Fibroblast of villous mesenchyme (primary cell): ENCODE measurements at places on chromosomes 12 and 14. TPM values are rescaled to one million over a fixed set of nuclear protein-coding genes. Genes with fewer than 3 reads are reported as not detected.

DNA sequence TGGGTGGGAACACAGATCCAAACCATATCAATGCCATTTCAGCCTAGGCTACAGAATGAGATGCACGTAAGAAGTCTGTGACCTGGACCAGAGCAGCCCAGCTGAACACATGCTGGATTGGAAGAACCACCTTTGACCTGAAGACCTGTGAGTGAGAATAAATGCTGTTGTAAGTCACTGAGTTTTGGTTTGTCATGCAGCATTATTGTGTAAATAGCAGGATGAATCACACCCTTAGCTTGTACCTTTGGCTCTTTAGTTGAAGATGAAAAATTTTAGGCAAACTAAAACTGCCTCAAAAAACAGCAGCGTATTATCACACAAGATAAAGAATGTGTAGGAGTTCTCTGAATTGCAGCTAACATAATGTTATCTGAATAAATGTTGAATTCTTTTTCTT, 199.4 kb upstream of the LRIG3 start:
- peak; percentile 72 for DNase-seq

- DNase-seq: no peak
Observed at GRCh38 chr14:30958555-30959407, 66.7 kb upstream of the AP4S1 start.

GRCh38 chr14:65661865-65662264, 249.3 kb downstream of the FUT8 start:
- DNase-seq: no peak

RPGRIP1 gene
- total RNA-seq: under 0.01 TPM in 1 of 2 replicates, not detected in the other

CCDC92 gene
- 8.2 and 10.0 TPM in 2 replicates for total RNA-seq

DNA sequence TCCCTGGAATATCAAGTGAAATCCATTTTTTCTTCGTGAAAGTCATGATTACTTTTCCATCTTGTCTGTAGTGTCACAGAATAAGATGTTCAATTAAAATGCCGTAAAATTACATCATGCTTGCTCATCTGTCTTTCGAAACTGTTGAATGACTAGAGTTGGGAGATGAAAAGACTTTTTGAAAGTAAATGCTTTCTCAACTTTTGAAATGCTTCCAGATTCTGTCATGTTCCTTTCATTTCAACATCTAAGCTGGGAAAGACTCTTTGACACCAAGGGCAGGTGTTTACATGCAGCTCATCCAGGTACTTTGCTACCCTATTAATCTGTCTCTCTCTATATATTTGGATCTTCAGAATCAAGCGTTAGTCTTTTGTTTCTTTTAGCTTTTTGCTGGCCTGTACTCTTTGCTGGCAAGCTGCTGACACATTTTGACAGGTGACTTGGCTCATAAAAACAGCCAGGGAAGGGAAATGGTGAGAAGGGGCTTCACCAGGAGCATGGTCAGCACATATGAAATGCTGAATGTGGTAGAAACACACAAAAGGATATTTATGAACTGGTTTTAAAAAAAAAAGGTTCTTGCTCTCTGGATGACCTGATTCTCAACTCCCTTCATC, 77.0 kb upstream of the METAP2 start:
- DNase-seq: peak; percentile 55

DNA sequence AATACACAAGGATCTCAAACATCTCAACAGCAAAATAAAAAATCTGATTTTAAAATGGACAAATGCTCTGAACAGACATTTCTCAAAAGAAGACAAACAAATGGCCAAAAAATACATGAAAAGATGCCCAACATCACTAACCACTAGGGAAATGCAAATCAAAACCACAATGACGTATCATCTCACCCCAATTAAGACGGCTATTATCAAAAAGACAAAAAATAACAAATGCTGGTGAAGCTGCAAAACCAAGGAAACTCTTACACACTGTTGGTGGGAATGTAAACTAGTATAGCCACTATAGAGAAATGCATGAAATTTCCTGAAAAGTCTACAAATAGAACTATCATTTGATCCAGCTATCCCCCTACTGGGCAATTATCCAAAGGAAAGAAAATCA, 145.0 kb downstream of the BTG1 start:
- no peak for DNase-seq

- no peak for DNase-seq
Observed at GRCh38 chr14:29444805-29445204, 482.8 kb downstream of the PRKD1 start.

GRCh38 chr12:6818222-6818621, 3.4 kb upstream of the GPR162 start:
- no peak for DNase-seq

DNA sequence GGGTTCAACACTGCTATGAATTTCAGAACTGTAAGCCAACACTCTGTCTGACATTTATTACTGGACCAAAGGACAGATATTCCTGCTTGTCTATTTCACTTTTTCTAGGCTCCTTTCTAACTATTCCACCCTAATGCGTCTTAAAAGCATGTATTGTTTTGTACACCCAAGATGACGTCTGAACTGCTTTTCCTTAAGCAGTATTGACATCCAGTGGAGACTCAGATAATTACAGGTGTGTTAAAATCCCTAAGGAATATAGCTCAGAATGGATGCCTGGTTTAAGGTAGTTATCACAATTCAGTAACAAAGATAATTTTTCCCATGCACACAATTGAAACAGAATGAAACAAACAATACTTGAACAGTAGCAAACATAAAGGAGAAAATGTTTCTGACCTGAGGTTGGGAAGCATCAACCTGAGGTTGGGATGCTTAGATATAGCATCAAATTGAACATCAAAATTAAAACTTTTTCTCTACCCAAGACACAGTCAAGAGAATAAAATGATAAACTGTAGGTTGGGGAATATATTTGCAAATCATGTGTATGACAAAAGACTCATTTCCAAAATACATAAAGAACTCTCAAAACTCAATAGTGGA, 93.7 kb upstream of the PTPRR start:
- DNase-seq: peak; percentile 47

- no peak for DNase-seq
Observed at GRCh38 chr14:68610251-68610793, 182.5 kb downstream of the ZFP36L1 start.

GRCh38 chr12:47652521-47653234, 53.2 kb downstream of the RPAP3 start:
- peak; percentile 16 for DNase-seq

GRCh38 chr14:61565181-61565580, 130.1 kb upstream of the HIF1A start:
- peak; percentile 62 for DNase-seq

- peak; percentile 54 for DNase-seq
Observed at GRCh38 chr14:90522571-90523191, 125.9 kb downstream of the CALM1 start.

PDZRN4 gene
- total RNA-seq: not detected in 2 replicates
